ENCODE measurements at places on chromosomes 13 and 19.

GRCh38 chr19:632579-633067, 714 bp downstream of the POLRMT start:
- peak; percentile 19 for DNase-seq

DNA sequence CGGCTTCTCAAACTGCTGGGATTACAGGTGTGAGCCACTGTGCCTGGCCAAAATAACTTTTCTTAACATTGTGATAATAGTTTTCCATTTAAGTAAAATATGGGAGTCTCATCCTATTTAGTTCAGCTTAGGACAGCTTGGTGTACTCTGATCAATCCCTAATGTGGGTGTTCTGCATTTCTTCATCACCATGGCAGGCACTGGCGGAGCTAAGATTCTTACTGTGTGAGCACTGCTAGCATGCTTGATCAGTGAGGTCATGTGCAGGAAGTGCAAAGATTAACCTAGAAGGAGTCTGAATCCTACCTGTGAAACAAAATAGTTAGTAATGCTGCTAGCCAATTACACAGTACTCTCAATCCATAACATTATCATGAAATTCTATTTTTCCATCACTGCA, 1684.2 kb upstream of the SLC10A2 start:
- no peak for DNase-seq

GRCh38 chr19:41299046-41299754, 10.8 kb upstream of the CCDC97 start:
- DNase-seq = no peak

GRCh38 chr13:23570099-23570920, at the start of gene TNFRSF19:
TSS of gene TNFRSF19 (plus strand) at chr13:23570412. CDS start at chr13:23590184, 19,772 bp downstream.
- DNase-seq = peak; percentile 38

DNA sequence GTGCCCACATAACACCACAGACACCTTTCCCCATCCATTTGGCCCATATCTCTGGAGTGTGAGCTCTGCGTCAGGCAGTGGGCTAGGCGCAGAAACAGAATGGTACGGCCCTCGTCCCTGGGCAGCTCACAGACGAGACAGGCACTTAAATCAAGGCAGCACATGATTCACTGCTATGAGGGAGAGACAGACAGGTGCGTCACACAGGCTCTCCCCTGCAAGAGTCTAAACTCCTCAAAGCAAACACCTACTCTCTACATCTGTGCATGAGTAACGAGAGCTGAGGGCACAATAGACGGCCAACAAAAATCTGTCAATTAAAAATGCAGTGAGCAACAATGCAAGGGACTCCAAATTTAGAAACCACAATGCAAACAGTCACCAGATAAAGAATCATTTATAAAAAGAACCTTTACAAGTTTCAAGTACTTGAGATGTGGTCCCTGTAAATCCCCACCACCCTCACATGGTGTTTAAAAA, 348.9 kb downstream of the UQCRFS1 start:
- no peak for DNase-seq

DNA sequence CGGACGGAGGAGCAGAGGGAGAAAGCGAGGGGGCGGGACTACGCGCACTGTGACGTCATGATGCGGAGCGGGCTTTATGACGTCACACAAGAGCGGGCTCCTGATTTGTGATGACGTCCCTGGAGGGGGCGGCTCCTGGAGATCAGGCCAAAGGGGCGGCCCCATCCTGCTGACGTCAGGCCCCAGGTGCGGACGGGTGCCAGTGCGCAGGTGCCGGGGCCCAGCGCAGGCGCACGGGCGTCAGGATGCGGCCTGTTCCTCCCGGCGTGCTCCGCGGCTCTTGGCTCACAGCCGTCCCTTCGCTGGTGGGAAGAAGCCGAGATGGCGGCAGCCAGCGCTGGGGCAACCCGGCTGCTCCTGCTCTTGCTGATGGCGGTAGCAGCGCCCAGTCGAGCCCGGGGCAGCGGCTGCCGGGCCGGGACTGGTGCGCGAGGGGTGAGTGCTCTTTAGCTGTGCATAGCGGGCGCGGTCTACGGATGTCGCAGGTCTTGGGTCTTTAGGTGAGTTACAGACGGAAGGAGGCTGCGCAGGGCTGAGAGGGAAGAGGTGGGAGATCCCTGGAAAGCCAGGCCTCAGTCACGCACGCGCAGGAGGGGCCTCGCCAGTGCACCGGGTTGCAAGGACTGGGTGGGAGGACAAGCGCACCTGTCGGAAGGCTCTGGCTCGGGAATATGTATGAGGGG, at the start of the genes EMC10 and GARIN5A:
EMC10 (plus strand) TSS at position 284 of the 683 bp plus-strand sequence; CDS start at position 322, 38 bp downstream.
GARIN5A (minus strand) TSS at position 625 of the 683 bp plus-strand sequence; CDS start at position 165, 460 bp downstream.
- peak; percentile 81 for DNase-seq

DNA sequence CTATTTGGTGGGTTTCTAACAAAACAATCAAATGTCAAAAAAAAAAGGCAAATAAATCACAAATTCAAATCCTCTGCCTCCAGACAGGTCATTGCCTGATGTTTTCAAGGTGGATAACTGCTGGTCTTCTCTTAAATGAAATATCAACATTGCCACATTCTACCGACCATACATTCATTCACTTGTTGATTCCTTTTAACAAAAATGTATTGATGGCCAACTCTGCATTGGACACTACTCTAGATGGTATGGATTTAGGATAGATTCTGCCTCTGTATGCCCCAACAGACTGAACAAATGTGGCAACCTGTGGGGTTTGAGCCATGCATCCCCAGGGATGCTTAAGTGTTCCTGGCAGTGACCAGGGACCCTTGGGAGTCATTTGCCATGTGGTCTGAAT, 87.6 kb upstream of the STK24 start:
- DNase-seq = no peak

DNA sequence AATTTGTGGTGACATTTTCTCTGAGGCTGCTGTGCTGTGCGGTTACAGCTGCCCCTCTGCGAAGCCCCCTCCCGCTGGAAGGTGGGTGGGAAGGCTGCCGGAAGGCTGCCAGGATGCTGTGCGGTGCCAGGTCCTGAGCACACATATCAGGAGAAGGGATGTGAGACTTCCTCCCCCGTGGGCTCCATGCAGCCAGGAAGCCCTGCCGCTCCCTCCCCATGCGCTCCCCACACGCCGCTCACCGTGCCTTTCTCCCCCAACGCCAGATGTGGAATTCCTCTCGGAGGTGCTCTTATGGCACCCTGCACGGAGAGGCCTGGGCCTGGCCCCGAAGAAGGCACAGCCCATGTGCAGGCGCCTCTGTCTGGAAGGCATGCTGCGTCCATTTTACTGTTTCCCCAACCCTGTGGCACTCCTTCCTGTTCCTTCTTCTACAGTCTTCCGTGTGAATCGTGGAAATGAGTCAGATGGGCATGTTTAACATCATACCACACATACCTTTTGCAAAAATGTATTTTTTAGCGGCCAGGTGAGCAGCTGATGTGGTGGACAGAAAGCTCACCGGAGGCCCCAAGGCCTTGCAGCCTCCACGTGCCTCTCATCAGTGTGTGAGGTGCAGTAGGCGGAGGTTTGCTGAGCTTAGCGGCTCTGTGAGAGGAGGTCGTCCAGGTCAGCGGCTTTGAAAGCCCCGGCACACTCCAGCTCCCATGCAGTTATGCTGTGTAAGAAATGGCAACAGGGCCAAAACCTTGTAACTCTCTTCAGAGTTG, 88.0 kb downstream of the ATP11A start:
- DNase-seq = no peak

GRCh38 chr13:45607931-45608330, 7.6 kb downstream of the ERICH6B start:
- DNase-seq = no peak

GRCh38 chr13:105634059-105634458, 901.4 kb downstream of the EFNB2 start:
- DNase-seq = no peak

DNA sequence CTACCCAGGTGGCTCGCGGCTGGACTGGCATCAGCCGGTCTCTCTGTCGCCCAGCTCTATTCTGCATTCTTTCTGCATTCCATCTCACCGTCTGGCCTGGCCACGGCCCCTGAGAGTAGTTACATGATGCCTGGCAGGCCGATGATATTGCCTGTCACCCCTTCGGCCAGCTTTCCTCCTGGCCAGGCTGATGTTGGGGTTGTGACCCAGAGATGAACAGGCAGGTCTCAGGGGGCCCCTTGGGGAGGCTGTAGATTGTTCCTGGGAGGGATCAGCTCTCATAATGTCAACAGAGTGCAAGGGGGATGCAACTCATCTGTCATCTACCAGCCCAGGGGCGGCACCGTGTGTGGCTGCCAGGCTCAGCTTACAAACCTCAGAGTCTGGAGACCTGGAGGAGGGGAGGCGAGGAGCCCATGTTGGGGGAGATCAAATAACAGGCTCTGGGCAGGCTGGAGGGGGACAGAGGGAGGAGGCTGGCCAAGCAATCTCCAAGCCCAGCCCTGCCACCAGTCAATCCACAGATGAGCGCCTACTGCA, 13.6 kb upstream of the FBXO17 start:
- peak; percentile 54 for DNase-seq

- DNase-seq = no peak
Measured at GRCh38 chr19:11138601-11139300, 16.8 kb downstream of the SPC24 start.

DNA sequence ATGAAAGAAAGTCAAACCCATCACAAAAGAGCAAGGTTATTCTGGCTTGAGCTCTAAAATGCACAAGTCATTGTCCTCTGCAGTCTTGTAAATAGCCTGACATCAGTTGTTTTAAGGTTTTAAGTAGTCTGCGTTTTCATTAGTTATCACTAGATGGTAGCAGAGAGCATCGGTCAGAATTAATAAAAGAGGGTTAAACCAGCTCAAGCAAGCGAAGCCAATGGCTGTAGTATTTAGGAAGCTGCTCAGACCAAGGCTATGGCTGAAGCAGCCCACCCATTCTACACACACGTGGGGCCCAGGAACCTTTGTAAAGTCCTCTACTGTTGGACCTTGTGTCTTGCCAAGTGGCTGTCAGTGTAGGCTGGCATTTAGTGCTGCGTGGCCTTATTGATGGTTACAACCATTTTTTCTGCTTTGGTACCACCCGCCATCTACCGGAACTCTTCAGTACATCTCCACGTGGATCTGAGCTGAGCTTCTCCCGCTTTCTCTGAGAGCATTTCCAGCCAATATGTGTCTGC, 13.3 kb upstream of the ZNF57 start:
- peak; percentile 82 for DNase-seq

All from NCI-H510A treated with DMSO at 0.1 percent for 48 hours (cell line).